Endodermal cell (in vitro differentiated cells): ENCODE measurements at places on chromosomes 11 and 22. TPM values are rescaled to one million over a fixed set of nuclear protein-coding genes. Genes with fewer than 3 reads are reported as not detected.

The FGF3 gene
- not detected in 3 replicates for total RNA-seq

GRCh38 chr11:68961245-68961644 lies 19.5 kb downstream of the MRGPRD start:
- peak; percentile 33 for DNase-seq

GRCh38 chr22:49869845-49870712 lies 16.4 kb downstream of the ZBED4 start:
- DNase-seq = no peak

DNA sequence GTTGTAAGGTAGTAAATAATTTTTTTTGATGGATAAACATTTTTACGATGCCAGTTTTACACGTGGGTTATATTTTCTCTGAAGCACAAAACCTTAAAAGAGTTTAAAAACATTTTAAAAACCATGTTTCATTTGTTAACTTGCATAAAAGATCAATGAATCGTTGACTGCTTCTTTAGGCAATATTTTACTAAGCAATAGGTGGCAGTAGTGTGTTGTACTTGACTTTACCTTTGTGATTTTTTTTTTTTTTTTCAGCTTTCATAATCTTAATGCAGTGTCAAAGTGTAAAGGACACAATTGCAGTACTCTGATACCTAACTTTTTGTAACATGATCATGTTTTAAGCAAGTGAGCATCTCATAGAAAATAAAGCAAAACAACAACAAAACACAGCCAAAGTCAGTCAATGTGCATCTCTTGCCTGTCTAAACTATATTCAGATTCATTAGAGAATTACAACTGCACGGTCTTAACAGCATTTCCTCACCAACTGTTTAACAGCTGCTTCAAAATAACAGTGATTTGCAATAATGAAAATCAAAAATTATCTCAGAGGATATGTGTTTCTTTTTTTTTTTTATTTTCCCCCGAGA lies 27.7 kb downstream of the DNAJC24 start:
- DNase-seq = no peak

GRCh38 chr11:1162491-1163311 lies 4.9 kb downstream of the MUC5AC start:
- peak; percentile 34 for DNase-seq

DNA sequence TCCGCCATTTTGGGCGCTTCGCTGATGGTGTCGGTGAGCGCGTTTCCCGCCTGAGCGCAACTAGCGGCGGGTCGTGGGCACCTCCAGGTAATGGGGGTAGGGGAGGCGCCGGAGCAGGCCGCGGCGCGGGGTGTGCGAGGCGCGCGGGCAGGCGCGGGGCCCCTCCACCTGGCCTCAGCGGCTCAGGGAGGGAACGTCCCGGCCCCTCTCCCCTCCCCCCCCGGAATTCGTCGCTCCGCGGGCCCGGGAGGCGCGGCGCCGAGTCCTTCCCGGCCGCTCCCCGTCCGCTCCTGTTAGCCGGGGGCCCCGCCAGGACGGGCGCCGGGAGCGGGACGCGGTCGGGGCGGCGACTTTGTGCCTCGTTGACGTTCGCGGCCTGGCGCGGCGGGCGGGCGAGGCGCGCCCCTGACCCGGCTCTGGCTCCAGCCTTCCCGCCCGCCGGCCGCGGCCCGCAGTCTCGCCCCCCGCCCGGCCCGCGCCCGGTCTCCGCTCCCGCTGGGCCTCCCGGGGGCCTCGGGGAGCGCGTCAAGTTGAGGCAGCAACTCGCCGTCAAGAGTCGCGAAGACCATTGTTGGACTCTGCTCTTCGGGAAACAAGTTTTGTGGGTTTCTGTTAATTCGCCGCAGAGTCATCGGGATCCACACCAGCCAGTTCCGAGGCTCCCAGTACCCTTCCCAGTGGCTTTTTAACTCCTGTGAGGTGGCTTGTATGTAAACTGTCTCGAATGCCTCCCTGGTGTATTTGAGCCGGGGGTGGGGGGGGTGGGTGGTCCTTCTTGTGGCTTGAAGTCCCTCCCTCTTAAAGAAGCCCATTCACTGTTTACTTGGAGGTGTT lies at the start of gene PPP6R3:
Gene PPP6R3 (plus strand): TSS at position 12 of the 834 bp plus-strand sequence. CDS start 76,913 bp downstream, outside the sequence.
- peak; percentile 74 for DNase-seq

The SLC37A2 gene
- 1.3 to 2.0 TPM (median 1.9 TPM) in 3 replicates for total RNA-seq

The SPON1 gene
- total RNA-seq = 0.13 to 0.73 TPM (median 0.17 TPM) in 3 replicates

The IL10RA gene
- total RNA-seq = 0.51 TPM in 1 of 2 replicates, not detected in the other
